ENCODE measurements at places on chromosomes 13 and 19.

DNA sequence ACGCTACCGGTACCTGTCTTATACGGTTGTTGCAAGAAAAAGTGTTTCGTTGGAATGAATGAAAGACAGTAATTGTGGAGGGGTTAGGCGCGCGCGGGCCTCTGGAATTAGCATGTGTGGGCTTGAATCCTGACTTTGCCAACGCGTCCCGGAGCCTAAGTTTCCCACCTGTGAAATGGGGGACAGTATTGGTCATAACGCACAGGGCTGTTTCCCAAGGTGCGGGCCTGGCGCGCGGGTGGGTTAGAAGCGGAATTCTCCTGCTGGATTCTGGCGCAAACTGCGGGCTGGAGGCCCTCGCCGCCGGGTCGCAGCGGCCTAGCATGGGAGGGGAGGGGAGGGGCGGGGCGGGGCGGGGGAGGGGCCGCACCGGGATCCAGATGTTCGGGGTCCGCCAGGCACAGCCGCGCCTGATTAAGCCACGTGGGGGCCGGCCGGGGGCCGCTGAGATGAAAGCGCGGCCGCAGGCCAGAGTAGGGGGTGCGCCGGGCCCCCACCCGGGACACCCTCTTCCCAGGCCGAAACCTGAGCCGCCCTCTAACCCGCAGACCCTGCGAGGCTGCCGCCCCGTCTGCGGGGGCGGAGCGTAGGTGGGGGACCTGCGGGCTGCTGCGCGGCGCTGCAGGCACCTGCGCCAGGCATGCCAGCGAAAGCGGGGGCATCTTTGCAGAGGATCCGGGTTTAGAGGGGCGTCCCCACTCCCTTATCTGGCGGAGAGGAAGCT is 1.2 kb upstream of the TMEM59L start:
- DNase-seq = no peak

DNA sequence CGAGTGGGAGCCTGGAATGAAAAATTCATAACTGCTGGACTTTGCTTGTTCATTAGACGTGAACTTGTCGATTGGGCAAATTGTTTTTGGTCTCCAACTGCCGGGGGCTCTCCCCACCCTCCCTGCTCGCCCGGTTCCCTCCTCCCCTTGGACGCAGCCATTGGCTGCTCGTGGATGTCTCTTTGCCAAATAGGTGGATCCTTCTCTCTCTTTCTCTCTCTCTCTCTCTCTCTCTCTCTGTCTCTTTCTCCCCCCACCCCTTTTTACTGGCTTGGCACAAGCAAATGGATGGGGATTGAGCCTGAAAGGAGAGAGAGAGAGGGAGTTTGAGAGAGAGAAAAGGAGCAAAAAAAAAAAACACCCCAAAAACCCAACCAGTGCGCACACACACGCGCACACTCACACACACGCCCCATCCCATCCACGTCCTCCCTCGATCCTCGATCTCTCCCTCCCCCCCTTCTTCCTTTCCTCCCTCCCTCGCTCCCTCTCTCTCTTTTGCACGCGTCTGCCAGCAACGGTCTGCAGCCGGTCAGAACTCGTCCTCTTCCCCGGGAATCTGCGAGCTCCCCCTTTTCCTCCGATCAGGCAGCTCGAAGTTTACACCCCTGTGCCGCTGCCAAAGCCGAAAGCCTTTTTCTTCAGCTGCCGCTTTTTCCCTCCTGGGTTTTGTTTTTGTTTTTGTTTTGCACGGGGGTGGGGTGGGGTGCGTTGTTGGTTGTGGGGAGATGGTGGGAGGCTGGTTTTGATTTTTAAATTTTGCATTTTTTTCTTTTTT is 27.8 kb downstream of the NFIX start:
- DNase-seq = peak; percentile 87

- DNase-seq = no peak
These were observed 1.3 kb downstream of the BLOC1S3 start for GRCh38 chr19:45179892-45180370.

- DNase-seq = no peak
These were observed 295.1 kb downstream of the FGF9 start for GRCh38 chr13:21966014-21966413.

Data from NCI-H1694 treated with DMSO at 0.1 percent for 48 hours (cell line).